ENCODE measurements at places on chromosomes 13 and 19. TPM values are rescaled to one million over a fixed set of nuclear protein-coding genes. Genes with fewer than 3 reads are reported as not detected.

Gene SLC1A6
- total RNA-seq, result not detected

Gene HIF3A
- total RNA-seq, result not detected

Gene ZNF540
- 1.7 TPM for total RNA-seq

Gene CPAMD8
- total RNA-seq, result not detected

Gene LRG1
- not detected for total RNA-seq

Gene PRR22
- total RNA-seq, result 5.0 TPM

Gene CYP2B6
- not detected for total RNA-seq

Gene PARP4
- 20.4 TPM for total RNA-seq

Gene EID2B
- 3.0 TPM for total RNA-seq

Gene FXYD7
- 0.38 TPM for total RNA-seq

Gene TEX26
- not detected for total RNA-seq

Gene F7
- total RNA-seq, result 0.20 TPM
